Islet precursor cell (in vitro differentiated cells): ENCODE measurements at places on chromosomes 11 and 22.

DNA sequence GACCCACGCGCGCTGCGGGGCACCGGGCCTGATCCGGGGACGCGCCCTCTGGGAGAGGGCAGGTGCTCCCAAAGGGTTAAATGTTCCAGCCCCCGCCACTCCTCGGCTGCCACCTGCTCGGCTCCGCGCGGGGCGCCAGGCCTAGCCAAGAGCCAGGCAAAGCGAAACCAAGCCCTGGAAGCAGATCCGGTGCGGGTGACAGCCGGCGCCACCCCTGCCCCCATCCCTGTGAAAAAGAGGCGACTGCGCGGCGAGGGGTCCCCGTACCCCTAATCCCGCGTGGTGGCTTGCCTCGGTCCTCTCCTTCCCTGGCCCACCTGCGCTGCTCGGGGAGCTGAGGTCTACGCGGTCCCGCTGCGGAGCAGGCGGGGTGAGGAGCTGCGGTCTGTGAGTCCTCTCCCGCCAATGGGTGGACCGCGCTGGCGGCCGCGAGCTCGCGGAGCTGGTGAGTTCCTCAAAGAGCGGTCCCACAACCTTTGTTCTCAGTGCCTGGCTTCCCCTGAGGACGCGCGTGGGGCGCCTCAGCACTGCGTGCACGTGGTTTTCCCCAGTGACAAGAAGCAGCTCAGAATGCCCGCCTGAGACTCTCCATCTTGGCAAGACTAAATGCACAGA, at the start of gene ME3:
Gene ME3 (minus strand): TSS at position 610 of the 615 bp plus-strand sequence.
- peak; percentile 78 for DNase-seq

DNA sequence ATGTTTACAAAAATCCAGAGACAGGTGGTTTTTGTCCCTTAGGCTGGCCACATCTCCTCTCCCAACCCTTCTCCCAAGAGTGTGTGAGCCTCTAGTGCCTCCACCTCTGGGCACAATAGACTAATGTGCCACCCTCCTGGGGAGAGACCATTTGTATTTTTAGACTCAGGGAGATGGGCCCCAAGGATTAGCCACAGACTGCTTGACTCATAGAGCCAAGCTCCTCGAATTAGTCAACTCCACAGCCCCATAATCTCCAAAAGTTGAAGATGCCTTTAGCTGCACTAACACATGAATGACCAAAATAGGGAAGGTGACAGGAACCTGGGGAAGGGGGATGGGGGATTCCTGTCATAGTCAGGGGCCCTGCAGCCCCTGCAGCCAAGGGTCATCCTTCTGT, 53.0 kb upstream of the LRRC32 start:
- no peak for DNase-seq

DNA sequence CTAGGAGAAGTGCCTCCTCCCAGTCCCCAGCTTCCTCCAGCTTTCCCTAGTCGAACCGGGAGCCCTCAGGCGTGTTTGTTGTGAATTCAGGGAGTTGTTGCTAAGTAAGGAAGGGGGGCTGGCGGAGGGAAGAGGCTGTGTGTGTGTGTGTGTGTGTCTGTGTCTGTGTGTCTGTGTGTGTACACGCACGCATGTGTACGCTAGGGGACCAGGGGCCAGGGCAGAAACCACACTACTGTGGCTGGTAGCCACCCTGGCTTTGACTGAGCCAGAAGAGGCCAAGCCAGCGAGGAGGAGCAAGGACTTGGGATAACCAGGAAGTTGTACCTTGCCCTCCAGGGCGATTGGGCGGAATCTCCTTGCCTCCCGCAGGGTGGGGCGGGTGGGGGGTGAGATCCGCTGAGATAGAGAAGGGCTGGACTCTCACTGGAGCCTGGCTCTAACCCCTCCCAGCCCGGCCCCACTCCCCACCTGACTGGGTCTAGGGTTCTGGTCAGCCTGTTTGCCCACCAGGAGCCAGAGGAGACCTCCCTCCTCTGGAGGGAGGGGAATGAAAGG, 7.5 kb downstream of the BCL9L start:
- DNase-seq: peak; percentile 96

GRCh38 chr22:29302681-29303465, 3.6 kb upstream of the GAS2L1 start:
- peak; percentile 76 for DNase-seq

- DNase-seq: no peak
These were observed 270.5 kb upstream of the SORL1-AS1 start for GRCh38 chr11:121723246-121723741.

DNA sequence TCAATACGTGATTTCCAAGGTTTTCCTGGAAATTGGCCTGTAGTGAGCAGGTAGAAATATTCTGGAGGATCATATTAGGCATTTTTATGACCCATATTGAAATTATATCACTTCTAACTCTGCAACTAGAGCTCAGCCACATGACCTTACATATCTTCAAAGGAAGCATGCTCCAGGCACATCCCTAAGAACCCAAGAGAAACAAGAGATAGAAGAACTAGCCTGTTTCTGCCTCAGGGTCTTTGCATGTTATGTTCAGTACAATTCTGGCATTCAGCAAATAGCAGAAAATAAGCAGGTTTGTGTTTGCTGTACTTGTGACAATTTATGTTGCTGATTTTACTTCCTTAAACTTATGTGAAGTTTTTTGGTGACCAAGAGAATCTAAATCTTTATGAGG, 663.7 kb upstream of the ANO5 start:
- DNase-seq: no peak

GRCh38 chr11:1832211-1832919, 2.4 kb upstream of the SYT8 start:
- no peak for DNase-seq

- DNase-seq: peak; percentile 93
These were observed 28.9 kb downstream of the CLMP start for GRCh38 chr11:123166071-123166559.

- no peak for DNase-seq
These were observed 462 bp downstream of the UBE2L6 start for GRCh38 chr11:57566905-57567514.

- DNase-seq: no peak
These were observed 15.2 kb downstream of the DDX17 start for GRCh38 chr22:38490915-38491314.

DNA sequence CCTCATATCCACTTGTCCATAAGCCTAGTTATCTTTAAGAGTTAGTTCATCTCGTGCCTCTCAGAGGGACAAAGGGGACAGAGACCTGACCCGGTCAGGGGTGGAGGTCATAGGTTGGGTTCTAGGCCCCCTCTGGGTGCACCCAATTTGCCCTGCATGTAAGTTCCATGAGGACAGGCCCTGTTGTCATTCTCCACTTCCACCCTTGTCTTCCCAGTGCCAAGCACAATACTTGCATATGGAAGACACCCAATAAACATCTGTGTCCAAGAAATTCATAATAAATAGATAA, 1.3 kb upstream of the YIF1A start:
- DNase-seq: no peak

GRCh38 chr11:26649884-26650283, 72.0 kb downstream of the SLC5A12 start:
- DNase-seq: peak; percentile 78
